ENCODE measurements at places on chromosomes 6 and 20.

GRCh38 chr20:3658716-3659491 lies 4.3 kb downstream of the GFRA4 start:
- no peak for DNase-seq

- DNase-seq: peak; percentile 52
Measured at GRCh38 chr6:125749865-125750691, 646 bp downstream of the HEY2 start.

DNA sequence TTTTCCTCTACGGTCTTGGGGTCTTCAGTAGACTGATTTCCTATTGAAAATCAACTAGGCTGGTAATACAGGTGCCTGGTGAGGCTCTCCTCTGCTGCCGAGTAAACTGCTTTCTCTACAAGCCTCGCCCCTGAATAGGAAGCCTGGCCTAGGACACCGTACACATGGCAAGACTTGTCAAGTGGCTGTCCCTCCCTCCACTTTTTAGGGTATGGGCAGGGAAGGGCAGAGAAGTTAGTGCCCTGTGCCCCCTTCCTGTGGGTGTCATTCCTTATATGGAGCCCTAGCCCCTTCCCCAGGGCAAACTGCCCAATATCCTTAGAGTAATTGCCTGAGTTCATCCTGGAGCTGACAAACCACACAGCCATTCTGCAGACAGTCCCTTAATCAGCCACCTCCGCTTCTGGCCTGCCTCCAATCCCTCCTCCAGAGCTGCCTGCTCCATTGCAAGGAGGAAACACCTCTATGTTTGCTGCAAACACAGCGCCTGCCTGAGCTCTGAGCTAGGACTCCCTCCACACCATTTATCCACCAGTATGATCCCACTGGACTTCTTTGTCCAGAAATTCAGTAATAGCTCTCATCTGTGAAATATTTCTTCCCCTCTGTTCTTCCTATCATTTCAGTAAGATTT lies 93.1 kb downstream of the CHD6 start:
- DNase-seq: peak; percentile 87

DNA sequence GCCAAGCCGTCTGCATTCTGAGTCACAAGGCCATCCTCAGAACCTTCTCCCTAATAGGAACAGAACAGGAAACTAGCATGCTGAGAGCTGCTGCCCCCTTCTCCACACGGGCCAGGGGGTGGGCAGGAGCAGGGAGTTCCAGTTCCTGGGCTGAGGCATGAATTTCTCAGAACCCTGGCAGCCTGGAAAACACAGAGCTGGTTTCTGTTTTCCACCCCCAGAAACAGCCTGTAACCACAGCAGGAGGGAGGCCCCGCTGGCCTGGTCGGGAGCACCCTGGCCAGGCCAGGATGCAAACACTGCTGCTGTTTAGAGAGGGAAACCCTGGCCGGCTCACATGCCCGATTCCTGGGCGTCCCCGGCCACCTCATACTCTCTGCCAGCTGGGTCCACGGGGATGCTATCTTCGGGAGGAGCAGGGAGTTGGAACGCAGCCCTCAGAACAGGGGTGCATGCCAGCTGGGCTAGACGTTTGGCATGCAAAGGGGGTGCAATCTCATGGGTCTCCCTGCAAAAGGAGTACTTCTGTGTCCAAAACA lies 130.1 kb downstream of the NFATC2 start:
- peak; percentile 60 for DNase-seq

- no peak for DNase-seq
Measured at GRCh38 chr6:132511210-132511830, 1.6 kb downstream of the STX7 start.

DNA sequence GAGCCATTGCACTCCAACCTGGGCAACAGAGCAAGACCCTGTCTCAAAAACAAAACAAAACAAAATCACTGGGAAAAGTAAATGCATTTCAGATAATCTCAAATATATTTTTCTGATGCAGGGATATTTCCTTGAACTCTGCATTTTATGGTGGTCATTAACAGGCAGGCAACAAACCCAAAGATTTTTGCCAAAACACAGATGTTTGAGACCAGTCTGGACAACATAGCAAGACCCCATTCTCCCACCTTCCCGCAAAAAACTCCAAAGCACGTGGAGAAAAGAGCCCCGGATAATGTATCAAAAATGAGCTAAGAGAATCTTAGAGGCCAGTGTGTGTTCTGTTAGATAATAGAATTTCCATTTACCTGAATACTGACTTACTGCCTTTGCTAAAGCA lies 44.3 kb downstream of the SLC9A8 start:
- DNase-seq: no peak

DNA sequence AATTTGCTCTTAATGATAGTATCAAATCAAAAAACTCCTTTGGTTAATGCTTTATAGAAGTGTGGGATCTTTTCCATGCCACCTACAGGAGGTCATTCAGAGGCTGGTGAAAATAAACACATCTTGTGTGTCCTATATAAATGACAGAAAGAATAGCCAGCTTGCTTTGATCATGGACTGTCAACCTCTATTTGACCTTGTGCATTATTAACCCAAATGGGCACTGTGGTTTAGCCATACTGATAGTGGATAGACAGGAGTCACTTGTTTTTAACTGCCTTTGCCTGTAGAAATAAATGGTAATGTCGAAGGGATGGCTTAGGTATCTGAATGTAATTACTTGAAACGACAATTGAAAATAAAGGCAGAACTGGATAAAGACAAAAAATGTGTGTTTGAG lies 123.8 kb downstream of the CDKAL1 start:
- DNase-seq: no peak

DNA sequence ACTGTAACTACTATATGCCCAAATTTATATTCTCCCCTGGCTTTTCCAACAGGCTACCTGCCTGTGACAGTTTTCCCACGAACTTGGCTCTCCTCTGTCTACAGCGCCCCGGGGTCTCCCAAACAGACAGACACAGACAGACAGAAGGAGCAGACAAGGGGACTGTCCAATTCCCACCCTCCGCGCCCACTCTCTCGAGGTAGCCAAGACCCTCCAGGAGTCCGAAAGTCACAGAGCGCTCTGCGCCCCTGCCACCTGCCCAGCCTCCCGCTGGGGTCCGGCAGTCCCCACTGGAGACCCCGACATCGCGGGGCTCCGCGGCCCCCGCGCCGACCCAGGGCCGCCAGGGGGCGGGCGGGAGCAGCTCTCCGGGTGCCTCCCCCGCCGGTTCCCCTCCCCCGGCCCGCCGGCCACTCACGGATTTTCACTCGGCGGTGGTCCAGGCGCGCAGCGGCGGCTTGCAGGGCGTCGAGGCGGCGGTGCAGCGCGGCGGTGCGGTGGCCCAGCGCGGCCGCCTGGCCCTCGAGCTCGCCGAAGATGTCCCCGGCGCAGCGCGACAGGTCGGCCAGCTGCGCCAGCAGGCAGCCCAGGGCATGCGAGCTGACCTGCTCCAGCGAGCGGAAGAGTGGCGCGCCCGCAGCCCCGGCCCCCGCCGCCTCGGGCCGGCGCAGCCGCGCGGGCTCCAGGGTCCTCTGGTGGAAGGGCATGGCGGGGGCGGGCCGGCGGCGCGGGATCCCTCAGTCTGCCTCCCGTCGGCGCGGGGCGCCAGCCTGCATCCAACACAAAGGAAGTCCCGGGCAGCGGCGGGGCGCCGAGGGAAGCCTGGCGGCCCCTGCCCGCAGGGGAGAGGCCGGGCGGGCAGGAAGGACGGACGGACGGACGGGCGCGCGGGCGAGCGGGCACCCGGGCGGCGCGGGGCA lies 81.3 kb upstream of the CCDC28A start:
- DNase-seq: peak; percentile 88

GRCh38 chr6:27128311-27129094 lies 119.0 kb upstream of the PRSS16 start:
- no peak for DNase-seq

GRCh38 chr6:125804264-125804663 lies 13.5 kb downstream of the NCOA7 start:
- no peak for DNase-seq

DNA sequence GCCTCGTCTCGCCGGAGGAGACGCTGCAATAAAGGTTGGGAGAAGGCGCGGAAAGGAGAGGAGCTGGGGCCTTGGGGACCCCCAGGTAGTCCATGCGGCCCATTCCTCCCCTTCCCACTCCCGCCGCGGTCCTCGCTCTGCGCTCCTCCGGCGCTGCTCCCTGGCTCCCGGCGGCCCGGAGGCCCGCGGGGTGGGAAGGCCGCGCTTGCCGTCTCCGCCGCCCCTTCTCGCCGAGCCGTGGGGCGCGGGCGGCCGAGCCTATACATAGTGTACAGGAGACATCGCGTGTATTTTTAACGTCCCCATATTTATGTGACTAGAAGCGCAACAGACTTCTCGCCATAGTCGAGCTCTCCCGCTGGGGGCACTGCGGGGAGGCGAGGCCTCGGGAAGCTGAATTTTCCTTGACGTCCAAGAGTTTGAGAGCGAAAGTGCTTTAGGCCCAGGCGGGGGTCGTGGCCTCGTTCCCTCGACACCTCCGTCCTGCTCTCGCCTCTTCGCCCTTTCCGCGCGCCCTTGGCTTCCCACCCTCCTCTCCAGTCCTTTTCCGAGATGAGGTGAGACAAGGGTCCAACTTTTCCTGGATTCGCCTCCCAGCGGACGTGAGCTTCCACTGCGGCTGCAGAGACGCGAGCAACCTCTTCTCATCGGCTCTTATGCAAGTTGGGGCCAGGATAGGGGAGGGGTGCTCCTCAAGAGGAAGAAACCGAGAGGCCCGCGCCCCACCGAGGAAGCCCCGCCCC lies 29.0 kb downstream of the SLC12A5 start:
- peak; percentile 64 for DNase-seq

DNA sequence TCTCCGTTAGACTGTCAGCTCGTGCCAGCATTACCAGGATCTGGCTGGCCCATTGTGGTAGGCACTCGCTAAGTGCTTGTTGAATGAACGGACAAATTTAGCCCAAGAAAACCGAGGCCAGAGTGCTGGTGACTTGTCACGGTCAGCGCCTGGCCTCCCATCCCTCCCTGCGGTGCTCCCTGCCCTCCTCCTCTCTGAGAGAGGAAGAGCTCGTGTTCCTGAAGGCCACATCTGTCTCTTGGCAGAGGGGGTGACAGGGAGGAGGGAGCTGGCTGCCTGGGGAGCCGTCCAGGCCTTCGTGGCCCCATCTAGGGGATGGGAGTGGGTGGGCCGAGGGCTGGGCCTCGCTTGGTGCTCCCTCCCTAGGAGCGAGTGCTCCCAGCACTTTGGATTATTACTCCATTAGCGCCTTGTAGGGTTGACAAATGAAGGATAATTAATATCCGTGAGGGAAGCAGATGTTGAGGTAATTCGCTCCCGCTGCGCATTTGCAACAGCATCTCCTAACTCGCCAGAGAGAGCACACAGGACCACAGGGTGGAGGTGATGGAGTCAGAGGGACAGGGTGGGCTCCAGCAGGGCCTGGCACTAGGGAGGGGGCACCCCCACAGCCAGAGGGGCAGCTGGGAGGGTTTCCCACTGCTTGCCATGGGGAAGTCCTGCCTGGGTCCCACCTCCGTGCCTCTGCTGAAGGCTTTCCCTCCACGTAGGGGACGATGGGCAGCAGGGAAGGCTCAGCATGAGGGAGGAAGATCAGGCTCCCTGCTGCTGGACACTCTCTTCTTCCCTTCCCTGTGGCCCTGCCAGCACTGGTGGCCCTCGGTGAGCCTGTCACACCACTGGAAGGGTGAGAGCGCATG lies 37.0 kb downstream of the VSTM2L start:
- no peak for DNase-seq

GRCh38 chr6:83430611-83431544 lies at the start of gene ME1:
Gene ME1, minus strand, starts transcription at chr6:83431051. Its CDS starts 97 bp downstream, at chr6:83430954.
- DNase-seq: peak; percentile 86

DNA sequence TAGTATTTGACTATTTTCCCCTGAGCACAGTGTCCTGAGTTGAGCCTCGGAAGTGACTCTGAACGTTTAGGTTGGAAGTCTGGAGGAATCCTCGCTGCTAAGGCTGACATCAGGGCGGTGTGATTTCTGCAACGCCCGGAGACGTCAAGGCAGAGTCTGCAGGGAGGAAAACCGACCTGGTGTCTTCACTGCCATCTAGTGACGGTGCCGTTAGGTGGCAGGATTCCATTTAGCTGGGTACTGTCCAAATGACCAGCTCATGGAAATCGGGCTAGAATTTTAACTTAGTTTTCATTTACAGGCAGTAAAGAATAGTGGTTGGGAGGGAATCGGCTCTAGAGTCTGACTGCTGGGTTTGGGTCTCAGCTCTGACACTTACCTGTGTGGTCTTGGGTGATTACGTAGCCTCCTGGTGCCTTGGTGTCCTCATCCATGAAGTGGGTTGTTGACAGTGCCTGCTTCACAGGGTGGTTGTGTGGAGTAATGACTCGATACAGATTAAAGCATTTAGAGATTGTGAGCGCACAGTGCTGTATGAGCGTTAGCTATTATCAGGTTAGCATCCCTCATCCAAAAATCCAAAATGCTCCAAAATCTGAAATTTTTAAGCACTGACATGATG lies 35.0 kb downstream of the FOXF2 start:
- DNase-seq: no peak

GRCh38 chr6:14719270-14719669 lies 526.6 kb upstream of the JARID2 start:
- DNase-seq: no peak

- no peak for DNase-seq
Measured at GRCh38 chr6:156396068-156396771, 381.0 kb upstream of the ARID1B start.

GRCh38 chr20:19498756-19499155 lies 259.3 kb upstream of the RIN2 start:
- no peak for DNase-seq

- DNase-seq: no peak
Measured at GRCh38 chr20:37251825-37252477, 9.7 kb downstream of the GHRH start.

- no peak for DNase-seq
Measured at GRCh38 chr6:23601811-23602345, 524.1 kb upstream of the NRSN1 start.

GRCh38 chr20:6499566-6499965 lies 267.9 kb upstream of the BMP2 start:
- DNase-seq: no peak

- DNase-seq: no peak
Measured at GRCh38 chr6:36160147-36160760, 29.9 kb downstream of the MAPK13 start.

DNA sequence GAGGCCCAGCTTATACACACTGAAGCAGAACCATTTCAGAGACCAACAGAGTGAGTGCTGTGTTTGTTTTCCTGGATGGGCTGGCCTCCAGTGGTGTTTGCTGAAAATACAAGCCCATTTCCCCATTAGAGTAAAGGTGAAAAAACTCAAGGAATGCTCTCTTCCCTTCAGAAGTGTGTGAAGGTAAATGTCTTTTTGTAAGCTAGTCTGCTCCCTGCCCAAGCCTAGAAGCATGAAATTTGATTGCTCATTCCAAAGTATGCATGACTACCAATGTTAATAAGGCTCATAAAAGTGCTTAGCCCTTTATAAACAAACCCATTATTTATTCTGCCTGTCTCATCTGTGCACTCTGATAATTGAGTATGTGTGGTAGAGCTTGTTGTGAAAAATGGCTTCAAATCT lies 59.1 kb downstream of the ADGRF1 start:
- DNase-seq: no peak

Data from left ventricle myocardium superior (tissue), 1 donor.